ENCODE measurements at places on chromosomes 7 and 10.

GRCh38 chr10:117889664-117890063 is 157.1 kb downstream of the RAB11FIP2 start:
- no peak for DNase-seq

DNA sequence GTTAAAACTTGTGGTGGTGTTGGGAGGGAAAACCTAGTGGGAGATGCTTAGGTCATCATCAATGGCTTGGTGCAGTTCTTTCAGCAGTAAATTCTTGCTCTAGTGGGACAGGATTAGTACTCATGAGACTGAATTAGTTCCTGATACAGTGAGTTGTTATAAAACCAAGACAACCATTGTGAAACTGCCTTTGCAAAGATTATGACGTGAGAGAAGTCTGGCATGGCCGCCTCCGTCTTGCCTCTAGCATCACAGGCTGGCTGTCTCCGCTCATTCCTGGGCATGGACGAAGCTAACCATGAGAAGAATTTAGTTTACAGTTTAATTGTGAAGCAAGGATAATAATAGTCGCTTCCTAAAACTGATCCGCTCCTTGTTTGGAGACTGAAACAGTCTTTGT is 186.4 kb downstream of the KIF20B start:
- no peak for DNase-seq

- peak; percentile 28 for DNase-seq
These were observed 1355.5 kb upstream of the LRRTM3 start for GRCh38 chr10:65570143-65571010.

DNA sequence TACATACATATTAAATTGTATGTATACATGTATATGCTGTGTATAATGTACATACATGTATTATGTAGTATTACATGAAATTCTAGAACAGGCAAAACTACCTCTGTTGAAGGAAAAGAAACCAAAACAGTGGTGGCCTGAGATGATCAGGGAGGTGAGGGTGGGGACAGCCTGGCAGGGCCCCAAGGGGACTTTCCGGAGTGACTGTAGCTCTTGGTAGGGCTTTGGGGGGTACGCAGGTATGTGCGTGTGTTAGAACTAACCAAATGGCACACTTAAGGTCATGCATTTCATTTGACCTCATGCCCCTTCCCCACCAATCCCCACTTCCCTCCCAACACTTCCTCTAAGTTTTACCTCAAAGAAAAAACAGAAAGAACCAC is 31.3 kb downstream of the CTBP2 start:
- DNase-seq: no peak

GRCh38 chr10:74518061-74518460 is 308.3 kb upstream of the KAT6B start:
- DNase-seq: no peak

All from iPS-NIHi11 (cell line).